ENCODE measurements at places on chromosomes 1 and 21. TPM values are rescaled to one million over a fixed set of nuclear protein-coding genes. Genes with fewer than 3 reads are reported as not detected.

DNA sequence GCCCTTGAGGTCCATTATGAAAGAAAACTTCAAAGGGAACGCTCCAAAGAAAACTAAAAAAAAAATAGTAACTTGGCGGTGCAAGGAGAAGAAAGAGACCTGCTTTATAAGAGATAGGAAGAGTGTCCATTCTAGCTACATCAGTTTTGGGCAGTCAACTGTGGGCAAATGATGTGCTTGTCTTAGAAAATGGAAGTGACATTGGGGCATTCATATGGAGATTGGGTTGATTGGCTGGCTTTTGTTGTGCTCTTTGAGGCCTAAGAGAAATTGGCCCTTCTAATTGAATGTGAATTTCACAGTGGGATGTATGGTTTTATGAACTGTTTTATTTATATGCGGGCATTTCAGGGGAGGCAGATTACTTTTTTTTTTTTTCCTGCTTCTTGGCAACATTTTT lies 13.2 kb downstream of the PPP1R12B start:
- no peak for DNase-seq

- no peak for DNase-seq
Observed at GRCh38 chr1:61950418-61950817, 208.1 kb downstream of the PATJ start.

GRCh38 chr1:241311056-241311746 lies 45.8 kb downstream of the RGS7 start:
- DNase-seq: no peak

DNA sequence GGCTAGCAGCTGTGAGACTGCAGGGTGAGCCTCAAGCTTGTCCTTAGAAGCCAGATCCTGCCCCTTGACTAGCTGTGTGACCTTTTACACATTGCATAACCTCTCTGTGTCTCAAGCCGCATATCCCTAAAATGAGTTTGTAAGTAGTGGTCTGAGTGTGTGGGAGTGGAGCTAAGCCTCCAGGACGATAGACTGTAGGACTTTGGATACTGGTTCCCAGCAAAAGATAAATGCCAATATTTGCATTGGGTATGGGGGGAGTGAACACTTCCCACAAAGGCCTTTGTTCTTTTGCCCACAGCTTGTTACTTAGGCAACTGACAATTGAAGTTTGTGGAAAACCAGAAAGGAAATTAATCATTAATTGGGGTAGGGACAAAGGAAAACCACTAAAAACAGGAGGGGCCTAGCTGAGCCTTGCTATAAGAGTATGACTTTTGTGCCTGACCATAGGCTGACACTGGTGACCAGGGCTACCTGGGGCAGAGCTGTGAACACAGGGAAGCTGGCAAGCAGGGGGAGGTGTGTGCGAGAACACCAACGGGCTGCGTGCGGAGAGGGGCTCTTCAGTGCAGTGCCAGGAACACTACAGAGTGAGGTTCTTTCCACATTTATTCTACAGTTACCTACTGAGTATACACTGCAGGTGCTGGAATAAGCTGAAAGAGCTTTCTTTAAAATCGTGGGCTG lies 102.4 kb upstream of the ETV3 start:
- DNase-seq: no peak

DNA sequence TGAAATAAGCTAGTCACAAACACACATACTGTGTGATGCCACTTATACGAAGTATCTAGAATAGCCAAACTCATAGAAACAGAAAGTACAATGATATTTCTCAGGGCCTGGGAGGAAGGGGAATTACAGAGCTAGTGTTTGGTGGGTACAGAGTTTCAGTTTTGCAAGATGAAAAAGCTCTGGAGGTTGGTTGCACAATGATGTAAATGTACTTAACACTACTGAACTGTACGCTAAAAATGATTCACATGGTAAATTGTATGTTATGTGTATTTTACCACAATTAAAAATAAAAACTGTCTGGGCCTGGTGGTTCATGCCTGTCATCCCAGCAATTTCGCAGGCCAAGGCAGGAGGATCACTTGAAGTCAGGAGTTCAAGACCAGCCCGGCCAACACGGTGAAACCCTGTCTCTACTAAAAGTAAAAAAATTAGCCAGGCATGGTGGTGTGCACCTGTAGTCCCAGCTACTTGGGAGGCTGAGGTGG lies 15.3 kb upstream of the FHAD1 start:
- no peak for DNase-seq

GRCh38 chr1:3469849-3470649 lies 15.6 kb downstream of the ARHGEF16 start:
- DNase-seq: no peak

GRCh38 chr21:17650292-17650691 lies 37.6 kb upstream of the BTG3 start:
- no peak for DNase-seq

DNA sequence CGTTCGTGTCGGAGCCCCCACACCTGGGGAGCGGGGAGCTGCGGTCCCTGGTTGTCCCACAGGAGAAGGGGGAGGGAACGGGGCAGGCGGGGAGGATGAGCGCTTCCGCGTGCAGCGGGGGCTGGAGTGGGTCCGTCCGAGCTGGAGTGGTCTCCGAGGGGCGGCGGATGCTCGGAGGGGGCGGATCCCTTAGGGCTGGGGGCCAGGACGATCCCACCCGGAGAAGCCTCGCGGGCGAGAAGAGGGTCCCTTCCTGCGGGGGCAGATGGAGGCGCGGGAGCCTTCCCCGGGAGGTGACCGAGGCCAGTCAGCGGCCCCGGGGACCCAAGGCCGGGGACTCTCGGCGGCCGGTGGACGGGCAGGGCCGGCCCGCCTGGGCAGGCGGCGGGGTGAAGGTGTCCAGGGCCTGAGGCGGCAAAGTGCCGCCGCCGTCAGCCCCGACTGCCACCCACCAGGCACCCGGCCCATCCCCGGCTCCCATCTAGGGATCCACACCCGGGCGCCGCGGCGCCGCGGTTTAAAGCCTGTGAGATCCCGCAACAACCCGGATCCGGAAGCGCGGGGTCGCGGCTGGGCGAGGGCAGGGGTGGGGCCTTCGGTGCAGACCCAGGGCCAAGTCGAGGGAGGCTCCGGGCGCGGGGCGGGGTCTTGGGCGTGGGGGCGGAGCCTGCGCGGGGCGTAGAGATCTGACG lies 5.3 kb upstream of the CCDC27 start:
- DNase-seq: peak; percentile 30

GRCh38 chr1:178544531-178544930 lies 31.6 kb downstream of the TEX35 start:
- no peak for DNase-seq

DNA sequence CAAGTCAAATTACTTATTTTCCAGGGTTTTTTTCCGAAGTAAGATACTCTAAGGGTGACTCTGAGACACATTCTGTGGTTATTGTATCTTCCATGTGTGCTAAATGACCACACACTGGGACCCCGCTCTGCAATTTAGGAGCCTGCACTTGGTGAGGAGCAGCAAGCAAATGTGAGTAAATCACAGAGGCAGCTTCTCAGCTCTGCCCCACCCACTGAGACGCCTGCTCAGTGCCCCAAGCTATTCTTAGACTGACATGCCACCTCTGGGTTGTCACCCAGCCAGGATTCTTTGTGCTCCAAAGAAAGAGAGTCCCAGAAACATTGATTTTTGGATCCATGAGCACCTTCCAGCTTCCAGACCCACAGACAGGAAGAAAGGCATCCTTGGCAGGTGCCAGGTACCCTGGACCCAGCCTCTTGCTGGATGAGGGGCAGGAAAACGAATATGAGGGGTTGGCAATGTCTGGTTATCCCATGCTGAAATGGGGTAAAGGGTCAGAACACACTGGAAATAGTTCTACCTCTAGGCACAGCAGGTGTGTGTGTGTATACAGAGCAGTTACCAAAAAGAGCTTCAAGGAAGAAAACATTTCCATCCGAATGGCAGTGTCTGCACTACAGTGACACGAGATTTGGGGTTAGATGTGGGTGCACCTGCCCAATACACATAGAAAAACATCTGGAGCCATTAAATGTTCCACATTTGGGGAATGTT lies 41.2 kb downstream of the TNR start:
- DNase-seq: peak; percentile 51

CSF1 gene
- total RNA-seq: 140 TPM

WNT3A gene
- total RNA-seq: not detected

PPIAL4G gene
- total RNA-seq: not detected

NPPA gene
- not detected for total RNA-seq

AADACL3 gene
- not detected for total RNA-seq

KCNA3 gene
- not detected for total RNA-seq

TCHH gene
- total RNA-seq: not detected

RNU1-4 gene
- under 0.01 TPM for total RNA-seq

OVAAL gene
- not detected for total RNA-seq

TNFRSF9 gene
- total RNA-seq: not detected

SLC37A1 gene
- total RNA-seq: 8.7 TPM

TLCD4 gene
- total RNA-seq: 2.7 TPM

Measured in ascending aorta (tissue), 2 donors.